CD4-positive, alpha-beta T cell (primary cell): ENCODE measurements at places on chromosomes 16 and 17.

DNA sequence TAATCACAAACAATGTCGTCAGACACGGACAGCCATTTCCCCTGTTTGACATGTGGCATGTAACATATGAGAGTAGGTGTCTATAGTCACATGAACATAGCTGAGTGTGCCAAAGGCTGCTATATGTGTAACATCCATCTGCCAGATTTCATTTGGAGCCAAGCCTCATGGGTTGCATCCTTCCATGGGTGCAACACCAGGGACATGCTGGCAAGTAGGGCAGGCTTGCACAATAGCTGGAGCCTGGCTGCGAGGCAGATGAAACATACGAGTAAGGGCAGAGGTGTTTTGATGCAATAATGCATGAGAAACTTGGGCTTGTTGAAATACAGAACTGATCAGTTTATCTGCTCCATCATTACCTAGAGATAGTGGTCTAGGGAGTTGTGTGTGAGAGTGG lies 9.0 kb upstream of the ZNF689 start:
- no peak for DNase-seq

GRCh38 chr17:77593081-77593480 lies 365.4 kb upstream of the TNRC6C start:
- no peak for DNase-seq

- peak; percentile 51 for DNase-seq
Measured at GRCh38 chr17:74325743-74326379, at the start of gene KIF19. Gene KIF19 (plus strand): TSS chr17:74326226. CDS start chr17:74326350, 124 bp downstream.

DNA sequence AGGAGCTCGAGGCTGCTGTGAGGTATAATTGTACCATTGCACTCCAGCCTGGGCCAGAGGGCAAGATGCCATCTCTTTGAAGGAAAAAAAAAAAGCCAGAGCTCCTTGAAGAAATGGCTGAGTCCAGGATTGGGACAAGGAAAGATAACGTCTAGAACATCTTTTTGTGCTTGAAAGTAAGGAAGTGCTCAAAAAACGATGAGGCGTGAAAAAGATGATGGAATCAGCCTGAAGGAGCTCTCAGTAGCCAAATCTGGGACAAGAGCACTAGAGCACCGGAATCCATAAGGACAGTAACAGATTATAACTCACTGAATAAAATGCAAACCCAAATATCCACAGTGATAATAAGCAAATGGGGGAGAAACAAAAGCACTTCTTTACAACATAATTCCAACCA lies 22.1 kb downstream of the EFTUD2 start:
- no peak for DNase-seq

DNA sequence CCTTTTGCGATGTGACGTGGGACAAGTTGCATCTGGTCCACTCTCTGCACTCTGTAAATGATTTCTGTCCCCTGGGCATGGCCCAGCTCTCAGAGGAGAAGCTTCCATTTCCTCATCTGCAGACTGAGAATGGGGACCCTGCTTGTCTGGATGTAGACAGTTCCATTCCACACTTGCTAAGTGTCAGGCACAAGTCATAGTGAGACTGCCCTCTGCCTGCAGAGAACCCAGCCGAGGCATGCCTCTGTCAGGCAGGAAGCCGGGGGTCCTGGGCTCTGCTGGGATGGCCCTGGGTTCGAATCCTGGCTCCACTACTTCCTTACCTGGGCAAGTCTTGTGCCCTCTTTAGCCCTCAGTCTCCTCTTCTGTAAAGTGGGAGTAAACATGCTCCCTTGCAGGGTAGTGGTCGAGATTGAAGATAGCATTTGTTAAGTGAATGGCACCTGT lies 4.1 kb downstream of the MAP2K3 start:
- DNase-seq = peak; percentile 56

DNA sequence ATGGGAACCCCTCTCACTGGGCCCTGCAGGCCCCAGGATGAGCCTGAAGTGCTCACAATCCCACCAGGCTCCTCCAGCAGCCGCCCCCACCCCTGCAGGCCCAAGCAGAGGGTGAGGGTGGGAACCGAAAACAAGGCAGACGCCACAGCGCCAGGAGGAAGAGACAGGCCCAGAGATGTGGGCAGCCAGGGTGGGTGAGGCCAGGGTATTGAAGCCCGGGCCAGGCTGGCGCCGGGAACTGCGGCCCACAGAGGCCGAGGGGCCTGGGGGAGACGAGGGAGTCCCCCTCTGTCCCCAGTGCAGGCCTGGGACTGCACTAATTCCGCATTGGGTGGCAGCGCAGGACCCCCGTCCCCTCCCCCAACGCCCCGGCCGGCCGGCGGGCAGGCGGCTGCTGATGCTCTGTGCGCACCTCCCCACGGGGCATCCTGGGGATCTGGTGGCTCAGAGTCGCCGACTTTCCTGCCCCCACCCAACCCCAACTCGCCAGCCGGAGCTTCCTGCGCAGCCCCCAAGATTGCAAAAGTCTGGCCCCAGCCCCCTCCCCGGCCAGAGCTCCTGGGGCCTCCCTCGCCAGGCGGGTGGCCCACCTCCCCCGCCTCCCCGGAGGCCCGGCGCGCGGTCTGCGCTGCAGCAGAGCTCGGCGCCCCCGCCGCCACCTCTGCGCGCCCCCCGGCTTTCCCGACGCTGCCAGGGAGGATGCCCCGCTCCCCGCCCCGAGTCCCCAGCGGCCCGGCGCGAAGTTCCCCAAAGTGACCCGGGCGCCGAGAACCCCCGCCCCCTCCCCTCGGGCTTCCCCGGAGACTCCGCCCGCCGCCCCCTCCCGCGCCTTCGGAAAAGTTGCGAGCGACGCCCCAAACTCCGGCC lies 107.8 kb downstream of the ENGASE start:
- DNase-seq = no peak

DNA sequence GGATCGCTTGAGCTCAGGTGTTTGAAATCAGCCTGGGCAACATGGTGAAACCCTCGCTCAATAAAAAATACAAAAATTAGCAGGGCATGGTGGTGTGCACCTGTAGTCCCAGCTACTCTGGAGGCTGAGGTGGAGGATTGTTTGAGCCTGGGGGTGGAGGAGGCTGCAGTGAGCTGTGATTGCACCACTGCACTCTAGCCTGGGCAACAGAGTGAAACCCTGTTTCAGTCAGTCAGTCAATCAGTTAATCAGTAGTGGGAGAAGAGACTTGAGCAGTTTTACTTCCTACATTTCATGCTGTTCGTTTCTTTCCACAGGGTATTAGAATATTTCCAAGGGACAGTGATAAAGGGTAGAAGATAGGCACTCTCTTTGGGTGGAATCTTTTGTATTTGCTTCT lies 8.8 kb downstream of the MAP3K3 start:
- no peak for DNase-seq

GRCh38 chr16:63976345-63976744 lies 1145.5 kb downstream of the CDH11 start:
- DNase-seq = no peak

- no peak for DNase-seq
Measured at GRCh38 chr17:57727630-57728175, 17.4 kb downstream of the CCDC182 start.

DNA sequence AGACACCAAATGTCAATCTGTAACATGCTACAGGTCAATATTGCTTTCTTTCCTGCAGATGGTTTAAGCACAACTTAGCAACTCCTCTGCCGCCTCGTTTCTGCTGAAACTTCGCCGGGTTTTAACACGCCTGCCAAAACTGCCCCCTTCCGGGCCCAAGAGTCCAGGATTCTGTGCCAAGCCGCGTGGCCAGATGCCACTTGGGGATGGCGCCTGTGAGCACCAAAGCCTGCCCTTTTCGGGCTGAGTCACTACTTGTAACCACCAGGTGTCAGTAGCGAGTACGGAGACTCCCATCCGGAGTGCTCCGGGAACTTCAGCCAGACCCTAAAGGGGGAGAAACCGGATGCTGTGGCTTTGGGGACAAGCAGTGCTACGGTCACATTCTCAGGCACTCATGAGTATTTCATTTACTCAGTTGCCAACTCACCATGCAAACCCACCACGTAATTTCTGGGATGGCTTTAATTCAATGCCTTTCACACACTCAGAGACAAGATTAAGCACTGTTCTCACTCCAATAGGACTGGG lies 7.8 kb downstream of the PMP22 start:
- DNase-seq = peak; percentile 20

DNA sequence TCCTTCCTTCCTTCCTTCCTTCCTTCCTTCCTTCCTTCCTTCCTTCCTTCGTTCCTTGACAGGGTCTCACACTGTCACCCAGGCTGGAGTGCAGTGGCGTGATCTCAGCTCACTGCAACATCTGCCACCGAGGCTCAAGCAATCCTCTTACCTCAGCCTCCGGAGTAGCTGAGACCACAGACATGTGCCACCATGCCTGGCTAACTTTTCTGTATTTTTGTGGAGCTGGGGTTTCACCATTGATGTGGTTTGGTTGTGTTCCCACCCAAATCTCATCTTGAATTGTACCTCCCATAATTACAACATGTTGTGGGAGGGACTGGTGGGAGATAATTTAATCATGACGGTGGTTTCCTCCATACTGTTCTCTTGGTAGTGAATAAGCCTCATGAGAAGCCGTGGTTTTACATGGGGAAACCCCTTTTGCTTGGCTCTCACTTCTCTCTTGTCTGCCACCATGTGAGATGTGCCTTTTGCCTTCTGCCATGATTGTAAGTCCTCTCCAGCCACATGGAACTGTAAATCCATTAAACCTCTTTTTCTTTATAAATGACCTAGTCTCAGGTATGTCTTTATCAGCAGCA lies 90.3 kb upstream of the MPHOSPH6 start:
- no peak for DNase-seq

DNA sequence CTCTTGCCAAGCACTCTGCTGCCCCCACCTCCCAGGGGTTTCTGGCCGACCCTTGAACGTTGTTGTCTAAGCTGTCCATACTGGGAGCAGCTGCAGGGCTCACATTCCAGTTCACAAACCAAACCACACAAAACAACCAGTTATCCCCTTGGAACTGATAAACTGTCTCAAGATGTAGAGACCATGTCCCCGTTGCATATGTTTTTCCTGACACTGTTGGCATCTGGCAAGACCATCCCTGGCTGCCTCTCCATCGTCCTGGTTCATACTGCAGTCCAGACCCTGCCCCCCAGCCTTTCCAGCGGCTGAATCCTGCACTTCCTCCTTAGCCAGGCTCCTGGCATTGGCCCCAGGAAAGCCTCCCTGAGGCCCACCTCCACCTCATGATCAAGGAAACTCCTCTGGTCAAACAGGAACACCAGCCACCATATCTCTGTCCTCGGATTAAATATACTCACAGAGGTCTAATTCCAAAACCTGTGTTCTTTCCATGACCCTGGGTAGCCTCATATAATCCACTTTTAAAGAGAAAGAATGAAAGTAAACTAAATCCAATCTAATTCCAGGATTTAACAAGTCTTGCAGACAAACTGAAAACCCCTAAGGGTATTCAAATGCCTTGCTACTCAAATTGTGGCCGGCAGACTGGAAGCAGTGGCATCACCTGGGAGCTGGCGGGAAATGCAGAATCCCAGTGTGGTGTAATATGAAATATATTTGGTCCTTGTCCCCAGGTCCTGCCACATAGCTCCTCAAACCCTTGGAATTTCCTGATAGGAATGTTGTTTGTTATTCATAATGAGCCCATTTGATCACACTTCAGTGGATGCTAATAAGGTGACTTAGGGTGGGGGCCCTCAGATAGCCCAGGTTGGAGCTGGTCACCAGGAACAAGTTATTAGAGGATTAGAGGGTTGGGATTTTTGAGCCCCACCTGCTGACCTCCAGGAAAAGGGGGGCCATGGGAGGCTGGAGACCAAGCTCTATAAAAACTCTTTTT lies 14.2 kb downstream of the GAS7 start:
- DNase-seq = no peak

DNA sequence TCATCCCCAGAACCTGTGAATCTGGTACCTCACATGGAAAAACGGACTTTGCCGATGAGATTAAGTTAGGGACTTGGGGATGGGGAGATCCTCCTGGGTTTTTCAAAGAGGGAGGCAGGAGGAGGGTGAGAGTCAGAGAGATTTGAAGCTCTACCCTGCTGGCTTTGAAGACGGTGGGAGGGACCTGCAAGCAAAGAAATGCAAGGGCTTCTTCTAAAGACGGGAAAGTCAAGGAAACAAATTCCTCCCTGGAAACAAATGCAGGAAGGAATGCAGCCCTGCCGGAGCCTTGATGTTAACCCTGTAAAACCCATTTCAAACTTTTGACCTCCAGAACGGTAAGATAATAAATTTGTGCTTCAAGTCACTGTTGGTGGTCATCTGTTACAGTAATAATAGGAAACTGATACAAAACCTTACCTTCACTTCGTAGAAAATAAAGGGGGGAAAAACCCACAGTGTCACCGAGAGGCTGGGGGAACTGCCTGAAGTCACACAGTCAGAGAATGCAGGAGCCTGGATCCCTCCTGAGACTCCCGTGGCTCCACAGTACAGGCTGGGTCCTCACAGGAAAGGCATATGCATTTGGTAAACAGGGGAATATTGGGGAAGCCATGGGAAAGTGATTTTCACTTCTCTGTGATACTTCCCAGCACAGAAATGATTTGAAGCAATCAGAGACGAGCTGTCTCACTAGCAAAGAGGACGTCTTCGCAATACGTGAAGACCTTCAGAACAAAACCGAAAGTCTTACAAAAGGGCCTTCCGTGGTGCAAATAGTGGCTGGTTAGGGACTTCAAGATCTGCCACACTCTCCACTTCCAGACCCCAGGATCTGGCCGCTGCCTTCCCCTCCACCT lies 58.9 kb upstream of the CLEC3A start:
- DNase-seq = no peak

- no peak for DNase-seq
Measured at GRCh38 chr16:57675741-57676551, 7.8 kb downstream of the ADGRG3 start.

DNA sequence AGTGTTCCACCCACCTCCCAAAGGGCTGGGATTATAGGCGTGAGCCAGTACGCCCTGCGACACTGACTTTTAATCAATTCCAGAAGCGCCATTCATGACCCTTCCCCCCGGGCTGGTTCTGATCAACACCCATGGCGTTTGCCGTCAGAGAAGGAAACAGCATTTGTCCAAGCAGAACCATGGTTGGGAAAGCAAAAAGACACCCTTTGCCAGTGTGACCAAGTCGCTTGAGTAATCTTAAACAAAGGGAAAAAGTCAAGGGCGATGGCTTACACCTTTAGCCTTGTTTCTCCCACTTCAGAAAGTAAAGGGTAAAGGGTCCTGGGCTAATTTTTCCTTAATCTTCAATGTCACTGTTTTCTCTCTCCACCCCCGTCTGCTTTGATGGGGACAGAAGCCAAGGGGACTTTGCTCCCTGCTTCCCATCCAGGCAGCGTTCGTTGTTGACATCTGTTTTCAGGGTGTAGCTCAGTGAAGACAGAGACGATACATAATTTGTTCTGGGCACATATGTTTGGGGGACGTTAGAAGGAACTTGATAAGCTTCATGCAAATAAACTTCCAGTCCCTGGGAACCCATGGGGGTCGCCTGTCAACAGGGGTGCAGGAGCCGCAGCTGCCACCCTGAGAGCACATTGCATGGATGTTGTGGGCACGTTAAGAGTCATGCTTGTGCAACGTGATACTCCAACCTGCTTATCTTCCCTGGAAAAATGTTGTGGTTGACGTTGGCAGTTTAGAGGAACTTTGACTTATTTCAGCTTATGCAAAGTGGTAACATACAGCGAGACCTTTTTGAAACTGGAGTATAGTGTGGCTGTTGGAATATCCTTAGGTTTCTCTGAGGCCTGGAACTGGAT lies 50.6 kb upstream of the TANGO6 start:
- no peak for DNase-seq
